ENCODE measurements at places on chromosomes 12 and 14.

GRCh38 chr12:113609692-113610469, 138.2 kb upstream of the LHX5 start:
- DNase-seq, result no peak

DNA sequence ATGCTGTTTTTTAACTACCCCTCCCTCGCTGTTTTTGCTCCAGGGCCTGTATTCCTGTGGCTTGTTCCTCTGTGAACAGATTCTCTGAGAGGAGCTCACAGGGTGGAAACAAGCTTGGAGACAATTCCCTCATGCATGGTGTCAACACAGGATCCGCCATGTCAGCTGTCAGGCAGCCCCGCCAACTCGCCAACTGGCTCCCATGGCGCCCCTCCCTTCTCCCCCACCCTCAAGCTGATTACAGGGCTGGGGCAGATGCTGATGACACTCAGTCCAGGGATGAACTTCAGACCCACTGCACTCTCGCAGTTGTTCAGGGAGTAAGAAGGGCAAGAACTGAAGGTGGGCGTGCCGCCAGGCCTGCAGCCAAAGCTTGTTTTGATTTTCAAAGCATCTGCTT, 229.9 kb downstream of the NTF3 start:
- no peak for DNase-seq

- DNase-seq, result no peak
These were observed 32.8 kb downstream of the TBC1D15 start for GRCh38 chr12:71872401-71872800.

DNA sequence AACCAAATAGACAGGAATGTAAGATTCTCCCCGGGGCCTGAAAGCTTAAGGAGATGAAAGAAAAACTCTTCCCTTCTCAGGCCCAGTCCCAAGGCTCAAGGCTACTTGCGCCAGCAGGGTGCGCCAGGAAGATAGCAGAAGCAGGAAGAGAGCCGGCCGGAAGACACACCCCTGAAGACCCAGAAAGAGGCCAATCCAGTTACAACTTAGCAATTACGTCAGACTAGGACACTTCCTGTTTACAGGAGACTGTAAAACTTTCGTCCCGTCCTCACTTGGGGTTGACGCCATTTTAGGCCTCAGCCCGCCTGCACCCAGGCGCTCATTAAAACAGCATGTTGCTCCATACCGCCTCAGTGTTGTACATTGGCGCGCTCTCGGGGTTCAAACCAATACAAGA, 9.4 kb downstream of the COX16 start:
- DNase-seq, result no peak

DNA sequence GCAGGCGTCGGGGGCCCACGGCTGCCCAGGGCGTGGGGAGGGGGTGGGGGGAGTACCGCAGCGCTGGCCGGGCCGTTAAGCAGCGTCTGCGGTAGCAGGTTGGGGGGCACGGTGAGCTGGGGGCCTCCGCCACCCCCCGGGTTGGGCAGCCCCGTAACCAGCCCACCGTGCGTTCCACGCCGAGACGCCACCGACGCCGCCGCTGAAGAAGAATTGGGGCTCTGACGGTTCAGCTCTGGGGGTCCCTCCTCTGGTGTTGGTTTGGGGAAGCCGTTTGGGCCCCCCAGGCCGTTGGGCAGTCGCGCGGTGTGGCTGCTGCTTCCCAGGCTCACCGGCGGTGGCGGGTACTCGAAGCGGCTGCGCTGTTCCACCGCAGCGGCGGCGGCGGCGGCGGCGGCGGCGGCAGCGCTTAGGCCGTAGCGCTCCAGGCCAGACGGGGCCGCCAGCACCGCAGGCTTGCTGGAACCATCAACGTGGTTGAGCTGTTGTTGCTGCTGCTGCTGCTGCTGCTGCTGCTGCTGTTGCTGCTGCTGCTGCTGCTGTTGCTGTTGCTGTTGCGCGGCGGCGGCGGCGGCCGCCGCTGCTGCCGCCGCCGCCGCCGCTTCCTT, 1.5 kb downstream of the IRF2BPL start:
- peak; percentile 57 for DNase-seq

GRCh38 chr14:73764406-73765280, 50.5 kb upstream of the PNMA1 start:
- peak; percentile 78 for DNase-seq
